Posterior cingulate gyrus (tissue), 11 donors: ENCODE measurements at places on chromosomes 1 and 21.

- DNase-seq = peak; percentile 73
These were observed 8.8 kb upstream of the GUCA2A start for GRCh38 chr1:42173155-42173933.

- DNase-seq = no peak
These were observed 1.2 kb upstream of the EXTL1 start for GRCh38 chr1:26020330-26020768.

- no peak for DNase-seq
These were observed 35.8 kb upstream of the SOD1 start for GRCh38 chr21:31623664-31624063.

DNA sequence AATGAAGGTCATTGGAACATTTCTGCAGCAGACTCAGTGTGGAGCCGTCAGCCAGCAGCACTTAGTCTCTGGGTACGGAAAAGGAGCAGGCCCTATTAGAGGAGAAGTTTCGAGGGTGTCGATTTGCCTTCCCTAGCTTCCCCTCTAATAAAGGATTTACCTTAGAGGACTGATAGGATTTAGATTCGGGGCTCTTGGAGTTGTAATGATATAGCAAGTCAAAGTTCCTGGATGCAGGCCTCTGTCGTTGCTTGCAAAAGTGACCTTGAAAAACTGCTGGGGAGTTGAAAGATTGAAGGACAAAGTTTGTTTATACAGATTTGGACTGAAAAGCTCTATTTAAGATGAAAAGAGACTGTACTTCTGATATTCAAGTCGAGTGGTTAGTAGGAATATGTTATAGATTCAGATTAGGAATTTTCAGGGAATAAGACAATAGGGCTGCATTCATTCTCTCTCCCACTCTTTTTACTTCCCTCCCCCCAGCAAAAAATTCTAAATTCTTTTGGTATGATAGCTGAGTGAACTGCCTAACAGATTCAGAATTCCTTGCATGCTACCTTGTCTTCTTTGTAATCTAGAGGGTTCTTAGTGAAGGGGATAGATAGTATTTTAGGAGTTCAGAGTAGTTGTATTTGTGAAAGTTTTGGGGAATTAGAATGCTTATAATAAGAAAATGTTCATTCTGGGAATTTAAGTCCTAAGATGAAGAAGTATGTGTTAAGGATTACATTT is 19.2 kb downstream of the NFYC start:
- no peak for DNase-seq

DNA sequence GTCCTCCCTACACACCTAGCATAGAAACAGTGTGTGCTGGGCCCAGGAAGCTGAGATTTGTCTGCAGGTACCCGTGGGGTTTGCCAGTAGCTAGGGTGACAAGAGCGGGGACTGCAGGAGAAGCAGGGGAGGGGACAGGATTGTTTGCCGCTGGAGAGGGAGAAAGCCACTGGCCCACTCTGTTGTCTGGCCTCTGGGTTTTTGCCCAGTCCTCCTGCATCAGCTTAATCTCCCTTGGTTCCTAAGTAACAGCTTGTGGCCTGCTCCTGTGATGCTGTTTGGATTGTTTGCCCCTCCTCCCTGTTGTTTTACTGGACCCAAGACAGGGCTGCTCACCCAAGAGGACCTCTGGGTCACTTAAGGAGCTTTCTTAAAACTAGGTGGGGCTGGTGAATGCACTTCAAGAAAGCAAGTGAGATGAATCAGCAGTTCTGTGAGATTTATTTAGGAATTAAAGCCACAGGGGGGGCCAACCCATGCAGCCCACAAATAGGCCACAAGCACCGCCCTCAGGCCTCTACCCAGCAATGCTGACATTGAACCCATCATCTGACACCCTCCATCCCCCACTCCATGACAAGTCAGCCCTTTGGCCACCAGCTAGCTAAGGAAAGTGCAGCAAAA is 142.8 kb downstream of the ZZZ3 start:
- no peak for DNase-seq

GRCh38 chr1:221138516-221138915 is 259.3 kb downstream of the HLX start:
- DNase-seq = no peak

- no peak for DNase-seq
These were observed 102.9 kb downstream of the VAV3 start for GRCh38 chr1:107862064-107862463.

DNA sequence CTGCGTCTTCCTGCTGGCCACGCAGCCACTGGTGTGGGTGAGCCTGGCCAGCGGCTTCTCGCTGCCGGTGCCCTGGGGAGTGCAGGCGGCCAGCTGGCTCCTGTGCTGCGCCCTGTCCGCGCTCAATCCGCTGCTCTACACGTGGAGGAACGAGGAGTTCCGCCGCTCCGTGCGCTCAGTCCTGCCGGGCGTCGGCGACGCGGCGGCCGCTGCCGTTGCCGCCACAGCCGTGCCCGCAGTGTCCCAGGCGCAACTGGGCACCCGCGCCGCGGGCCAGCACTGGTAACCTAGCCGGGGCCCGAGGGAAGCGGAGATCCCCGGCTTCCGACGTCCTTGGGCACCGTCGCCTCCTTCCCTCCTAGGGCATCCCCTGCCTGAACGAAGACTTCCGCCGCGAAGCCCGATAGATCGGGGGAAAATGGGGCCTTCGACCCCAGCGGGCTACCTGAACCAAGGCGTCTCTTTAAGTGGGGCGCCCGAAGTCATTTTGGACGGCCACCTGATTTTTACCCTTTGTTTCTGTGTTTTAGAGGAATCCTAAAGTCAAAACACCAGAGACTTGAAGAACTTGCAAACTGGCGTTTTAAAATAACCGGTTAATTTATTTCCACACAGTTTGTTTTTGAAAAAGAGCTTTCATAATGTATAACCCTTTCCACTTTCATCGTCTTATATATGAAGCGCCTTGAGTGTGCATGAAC is 2.0 kb downstream of the GPR88 start:
- peak; percentile 8 for DNase-seq

GRCh38 chr1:23452011-23452411 is 27.5 kb upstream of the TCEA3 start:
- DNase-seq = no peak

DNA sequence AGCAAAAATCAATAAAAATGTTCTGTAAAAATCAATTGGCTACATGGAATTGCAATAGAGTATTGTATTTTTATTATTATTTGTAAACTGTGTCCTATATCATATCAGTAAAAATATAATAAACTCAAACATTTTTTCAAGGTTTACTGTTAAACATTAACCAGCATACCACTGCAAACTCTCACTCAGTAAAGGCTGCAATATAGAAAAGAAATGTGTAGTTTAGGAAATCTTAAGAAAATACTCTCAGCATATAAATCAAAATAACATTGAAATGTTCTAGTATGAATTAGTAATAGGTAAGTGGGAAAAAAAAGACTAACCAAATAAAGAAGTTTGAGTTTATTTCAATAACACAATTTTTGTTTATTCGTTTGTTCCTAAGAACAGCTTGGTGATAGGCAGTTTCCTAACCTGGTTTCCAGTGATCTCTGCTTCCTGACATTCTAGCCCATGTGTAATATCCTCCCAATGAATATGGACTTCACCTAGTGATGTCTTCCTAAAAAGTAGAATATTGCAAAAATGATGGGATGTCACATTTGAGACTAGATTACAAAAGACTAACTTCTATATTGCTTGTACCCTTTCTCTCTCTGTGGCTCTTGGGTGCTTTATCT is 870.1 kb downstream of the BRINP3 start:
- DNase-seq = no peak

GRCh38 chr1:68916221-68916902 is 419.5 kb upstream of the DEPDC1 start:
- DNase-seq = no peak

GRCh38 chr1:37730376-37730775 is 34.5 kb downstream of the EPHA10 start:
- no peak for DNase-seq

DNA sequence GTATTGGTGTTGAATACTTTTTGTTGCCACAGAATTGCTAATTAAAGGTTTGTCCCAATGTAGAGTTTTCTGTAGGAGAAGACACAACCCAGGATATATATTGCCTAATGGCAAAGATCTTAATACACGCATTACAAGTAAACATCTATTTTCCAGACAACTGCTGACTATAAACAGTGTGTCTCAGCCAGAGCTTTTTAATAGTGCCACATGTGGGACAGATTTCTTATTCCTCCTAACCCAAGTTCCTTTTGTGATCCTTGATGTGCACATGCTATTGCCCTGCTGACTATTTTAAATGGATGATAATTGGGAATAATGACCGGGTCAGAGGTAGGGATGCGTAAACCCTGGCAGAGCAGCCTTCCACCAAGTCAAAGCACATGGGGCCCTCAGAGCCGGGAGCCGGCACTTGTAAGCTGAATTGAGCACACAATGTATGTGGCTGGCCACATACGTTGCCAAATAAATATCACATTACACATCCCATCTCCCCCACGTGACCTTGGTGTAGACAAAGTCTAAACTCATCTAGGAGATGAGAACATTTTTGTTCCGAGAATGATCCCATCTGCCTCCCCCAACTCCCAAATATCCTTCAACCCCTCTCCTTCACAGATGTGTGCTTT is 209.8 kb upstream of the NFIA start:
- no peak for DNase-seq

- no peak for DNase-seq
These were observed 8.1 kb upstream of the PLA2G5 start for GRCh38 chr1:20061866-20062265.
